ENCODE measurements at places on chromosomes 3 and 15.

DNA sequence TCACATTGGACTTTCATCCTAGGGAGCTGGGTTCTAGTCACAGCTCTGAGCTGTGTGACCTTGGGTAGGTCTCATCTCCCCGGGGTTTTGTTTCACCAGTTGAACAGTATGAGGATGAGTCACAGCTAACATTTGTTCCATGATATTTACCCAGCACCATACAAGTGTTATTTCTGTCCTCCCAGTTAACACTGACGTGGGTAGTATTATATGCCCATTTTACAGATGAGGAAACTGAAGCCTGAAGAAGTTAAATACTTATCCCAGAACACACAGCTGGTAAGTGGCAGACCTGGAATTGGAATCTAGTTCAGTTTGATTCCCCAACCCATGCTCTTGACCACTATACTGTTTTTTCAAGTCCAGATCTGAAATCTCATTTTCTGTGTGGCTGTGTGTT, 908 bp upstream of the RARB start:
- DNase-seq, result no peak

- peak; percentile 95 for DNase-seq
Measured at GRCh38 chr15:74127255-74127953, 3.0 kb upstream of the ISLR2 start.

GRCh38 chr3:34248352-34248751, 449.9 kb downstream of the PDCD6IP start:
- DNase-seq, result no peak

GRCh38 chr3:185423178-185423577, 60.2 kb downstream of the MAP3K13 start:
- DNase-seq, result no peak

- no peak for DNase-seq
Measured at GRCh38 chr15:65659502-65660052, 37.8 kb downstream of the SLC24A1 start.

DNA sequence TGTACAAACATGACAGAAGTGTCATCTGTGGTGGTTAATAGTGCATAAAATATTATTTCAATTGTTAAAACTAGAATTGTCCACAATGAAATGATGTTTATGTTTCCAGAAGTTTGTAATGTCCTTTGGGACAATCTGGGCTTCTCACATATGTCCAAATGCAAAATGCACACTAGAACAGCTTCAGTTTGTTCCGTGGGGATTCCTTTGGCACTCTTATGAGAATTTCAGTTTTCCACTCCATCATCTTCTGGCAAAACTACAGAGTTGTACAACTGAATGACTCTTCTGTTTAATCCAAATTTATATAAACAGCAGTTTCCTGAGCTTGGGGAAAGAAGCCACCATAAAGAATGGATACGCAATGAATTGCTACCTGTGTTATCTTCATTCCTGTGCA, 2.0 kb upstream of the OR5H6 start:
- DNase-seq, result no peak

- no peak for DNase-seq
Measured at GRCh38 chr3:144259267-144259666, 287.6 kb downstream of the DIPK2A start.

GRCh38 chr3:46916799-46917198, 39.3 kb downstream of the PTH1R start:
- DNase-seq, result no peak

DNA sequence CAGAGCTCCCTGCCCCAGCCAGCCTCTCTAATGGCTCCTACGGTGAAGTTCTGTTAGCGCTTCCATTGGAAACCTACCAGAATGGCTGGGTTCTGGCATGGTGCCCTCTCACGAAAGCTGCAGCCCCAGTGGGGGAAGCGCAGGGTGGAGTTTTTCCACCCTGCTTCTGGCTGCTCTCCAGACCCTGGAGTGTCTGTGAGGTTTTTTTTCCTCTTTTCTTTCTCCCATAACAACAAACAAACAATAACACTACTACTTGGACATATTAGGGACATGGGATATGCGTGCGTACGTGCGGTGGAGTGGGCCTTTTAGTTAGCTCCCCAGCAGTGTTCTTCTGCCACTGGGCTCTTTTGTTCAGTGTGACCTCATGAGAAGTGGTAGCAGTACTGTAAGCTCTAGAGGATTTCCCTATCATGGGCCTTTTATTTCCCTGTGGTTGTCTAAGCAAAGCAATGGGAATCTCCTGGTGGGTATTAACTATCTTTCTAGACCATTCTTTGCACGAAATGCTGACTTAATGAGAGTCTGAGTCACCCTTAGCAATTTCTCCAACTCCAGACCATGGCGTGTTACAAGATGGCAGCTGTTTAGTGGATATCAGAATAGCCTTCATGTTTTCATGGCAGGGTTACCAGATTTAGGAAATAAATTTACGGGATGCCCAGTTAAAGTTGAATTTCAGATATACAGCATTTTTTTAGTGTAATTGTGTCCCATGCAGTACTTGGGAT, 161.9 kb downstream of the FNDC3B start:
- peak; percentile 85 for DNase-seq

GRCh38 chr3:125177746-125178145, 34.8 kb downstream of the SLC12A8 start:
- no peak for DNase-seq

GRCh38 chr3:188316021-188316722, 162.2 kb downstream of the LPP start:
- no peak for DNase-seq

DNA sequence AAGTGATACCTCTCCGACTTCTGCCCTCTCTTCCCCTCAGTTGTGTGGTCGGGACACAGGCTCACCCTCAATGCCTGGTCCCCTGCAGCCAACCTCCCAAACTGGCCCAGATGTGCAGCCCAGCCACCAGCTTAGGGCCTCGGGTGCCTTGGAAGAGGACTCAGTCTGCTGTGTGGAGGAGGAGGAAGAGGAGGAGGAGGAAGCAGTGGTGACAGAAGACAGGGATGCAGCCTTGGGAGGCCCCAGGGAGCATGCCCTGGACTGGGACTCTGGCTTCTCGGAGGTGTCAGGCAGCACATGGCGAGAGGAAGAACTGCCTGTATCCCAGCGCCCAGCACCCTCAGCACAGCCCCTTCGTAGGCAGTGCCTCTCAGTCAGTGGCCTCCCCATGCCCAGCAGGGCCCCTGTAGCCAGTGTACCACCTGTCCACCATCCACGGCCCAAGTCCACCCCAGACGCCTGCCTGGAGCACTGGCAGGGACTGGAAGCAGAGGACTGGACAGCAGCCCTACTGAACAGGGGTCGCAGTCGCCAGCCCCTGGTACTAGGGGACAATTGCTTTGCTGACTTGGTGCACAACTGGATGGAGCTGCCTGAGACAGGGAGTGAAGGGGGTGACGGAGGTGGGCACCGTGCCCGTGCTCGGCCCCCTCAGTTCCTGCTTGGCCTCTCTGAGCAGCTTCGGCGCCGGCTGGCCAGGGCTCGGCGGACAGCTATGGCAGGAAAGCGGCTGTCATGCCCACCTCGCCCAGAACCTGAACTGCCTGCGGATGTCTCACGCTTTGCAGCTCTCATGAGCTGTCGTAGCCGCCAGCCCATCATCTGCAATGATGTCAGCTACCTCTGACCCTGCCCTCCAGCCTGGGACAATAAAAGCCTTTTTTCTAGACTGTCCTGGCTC, 1.3 kb downstream of the INKA1 start:
- DNase-seq, result no peak

DNA sequence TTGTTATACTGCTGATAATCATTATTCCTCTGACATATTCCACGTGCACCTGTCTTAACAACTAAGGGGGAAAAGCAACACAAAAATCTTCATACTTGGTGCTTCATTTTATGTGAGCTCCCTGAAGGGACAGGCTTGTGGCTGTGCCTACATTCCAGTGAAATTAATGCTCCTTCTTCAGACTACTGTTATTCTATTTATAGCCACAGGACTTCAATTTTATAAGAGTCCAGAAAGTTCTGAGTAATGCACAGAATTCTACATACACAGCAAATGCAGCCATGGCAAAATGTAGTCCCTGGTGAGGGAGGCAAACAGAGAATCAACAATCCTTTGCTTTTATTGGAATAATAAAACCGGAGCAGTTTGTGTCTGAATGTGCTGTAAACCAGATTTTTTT, 417.1 kb downstream of the RBMS3 start:
- no peak for DNase-seq
